ENCODE measurements at places on chromosomes 3 and 15. TPM values are rescaled to one million over a fixed set of nuclear protein-coding genes. Genes with fewer than 3 reads are reported as not detected.

DNA sequence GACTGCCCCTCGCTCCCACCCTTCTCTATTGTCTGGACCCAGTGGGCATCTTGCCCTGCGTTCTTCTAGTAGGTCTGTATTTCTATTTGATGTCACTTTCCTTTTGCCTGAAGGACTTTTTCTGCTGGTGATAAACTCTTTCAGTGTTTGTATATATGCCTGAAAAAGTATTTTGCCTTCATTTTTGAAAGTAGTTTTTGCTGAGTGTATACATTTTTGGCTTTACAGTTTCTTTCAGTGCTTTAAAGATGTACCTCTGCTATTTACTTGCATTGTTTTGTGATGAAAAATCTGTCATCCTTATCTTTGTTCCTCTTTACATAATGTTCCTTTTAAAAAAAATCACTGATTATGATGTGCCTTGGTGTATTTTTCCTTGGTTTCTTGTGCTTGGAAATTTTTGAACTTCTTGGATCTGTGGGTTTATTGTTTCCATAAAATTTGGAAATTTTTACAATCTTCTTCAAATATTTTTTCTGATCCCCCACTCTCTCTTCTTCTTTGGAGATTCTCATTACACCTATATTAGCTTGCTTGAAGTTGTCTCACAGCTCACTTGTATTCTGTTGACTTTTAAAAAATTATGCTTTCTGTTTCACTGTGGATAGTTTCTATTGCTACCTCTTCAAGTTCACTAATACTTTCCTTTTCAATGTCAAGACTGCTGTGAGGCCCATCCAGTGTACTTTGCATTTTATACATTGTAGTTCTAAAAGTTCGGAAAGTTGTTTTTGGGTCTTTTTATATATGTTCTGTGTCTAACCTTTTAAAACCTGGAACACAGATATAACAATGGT, 67.8 kb downstream of the RGMA start:
- no peak for DNase-seq
- H3K4me1 ChIP-seq, result peaks cover 69% of the 10 kb centered on the region
- H3K4me3 ChIP-seq, result no peak overlapping the region
- H3K27ac ChIP-seq, result peak overlapping the region; percentile 67

Gene DOCK3
- total RNA-seq, result 1.9 TPM

- peaks cover 37% of the 10 kb centered on the region for H3K36me3 ChIP-seq
- no peak overlapping the region for H3K4me3 ChIP-seq
- H3K27me3 ChIP-seq, result no peaks in the 10 kb centered on the region
- no peaks in the 10 kb centered on the region for H3K4me1 ChIP-seq
- H3K27ac ChIP-seq, result no peak overlapping the region
Measured at GRCh38 chr3:197974016-197974415, 14.0 kb downstream of the LMLN start.

- DNase-seq, result no peak
- H3K4me3 ChIP-seq, result no peak overlapping the region
- H3K36me3 ChIP-seq, result no peaks in the 10 kb centered on the region
- H3K27me3 ChIP-seq, result peaks cover 14% of the 10 kb centered on the region
- H3K27ac ChIP-seq, result no peak overlapping the region
- H3K4me1 ChIP-seq, result no peaks in the 10 kb centered on the region
Measured at GRCh38 chr15:87608238-87609028, 648.1 kb downstream of the NTRK3 start.

Gene DCLK3
- total RNA-seq, result not detected

GRCh38 chr3:12049675-12050074, 45.5 kb downstream of the SYN2 start:
- no peak overlapping the region for H3K27ac ChIP-seq
- no peak for DNase-seq
- H3K36me3 ChIP-seq, result no peaks in the 10 kb centered on the region
- H3K27me3 ChIP-seq, result peaks cover 10% of the 10 kb centered on the region
- no peak overlapping the region for H3K4me3 ChIP-seq

Gene SPATA12
- total RNA-seq, result not detected

DNA sequence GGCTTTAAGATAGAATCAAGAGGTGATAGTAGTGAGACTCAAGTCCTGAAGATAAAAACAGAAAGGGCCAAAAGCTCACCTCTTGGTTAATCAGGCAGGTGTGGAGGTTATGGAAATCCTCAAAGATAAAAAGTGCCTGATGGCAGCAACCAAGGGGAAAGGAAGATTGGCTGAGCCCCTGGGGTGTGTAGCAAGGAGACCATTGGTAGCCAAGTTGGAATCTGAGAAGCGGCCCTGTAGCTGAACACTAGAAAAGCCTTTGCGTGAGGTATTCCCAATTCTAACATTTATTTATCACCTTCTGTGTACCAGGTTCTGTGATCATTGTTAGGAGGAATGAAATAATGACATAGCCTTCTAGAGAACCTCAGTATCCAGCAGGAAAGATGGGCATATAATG, 98.9 kb downstream of the ZNF609 start:
- DNase-seq, result no peak
- H3K27ac ChIP-seq, result peak overlapping the region; percentile 33
- no peaks in the 10 kb centered on the region for H3K36me3 ChIP-seq
- peaks cover 30% of the 10 kb centered on the region for H3K4me1 ChIP-seq

DNA sequence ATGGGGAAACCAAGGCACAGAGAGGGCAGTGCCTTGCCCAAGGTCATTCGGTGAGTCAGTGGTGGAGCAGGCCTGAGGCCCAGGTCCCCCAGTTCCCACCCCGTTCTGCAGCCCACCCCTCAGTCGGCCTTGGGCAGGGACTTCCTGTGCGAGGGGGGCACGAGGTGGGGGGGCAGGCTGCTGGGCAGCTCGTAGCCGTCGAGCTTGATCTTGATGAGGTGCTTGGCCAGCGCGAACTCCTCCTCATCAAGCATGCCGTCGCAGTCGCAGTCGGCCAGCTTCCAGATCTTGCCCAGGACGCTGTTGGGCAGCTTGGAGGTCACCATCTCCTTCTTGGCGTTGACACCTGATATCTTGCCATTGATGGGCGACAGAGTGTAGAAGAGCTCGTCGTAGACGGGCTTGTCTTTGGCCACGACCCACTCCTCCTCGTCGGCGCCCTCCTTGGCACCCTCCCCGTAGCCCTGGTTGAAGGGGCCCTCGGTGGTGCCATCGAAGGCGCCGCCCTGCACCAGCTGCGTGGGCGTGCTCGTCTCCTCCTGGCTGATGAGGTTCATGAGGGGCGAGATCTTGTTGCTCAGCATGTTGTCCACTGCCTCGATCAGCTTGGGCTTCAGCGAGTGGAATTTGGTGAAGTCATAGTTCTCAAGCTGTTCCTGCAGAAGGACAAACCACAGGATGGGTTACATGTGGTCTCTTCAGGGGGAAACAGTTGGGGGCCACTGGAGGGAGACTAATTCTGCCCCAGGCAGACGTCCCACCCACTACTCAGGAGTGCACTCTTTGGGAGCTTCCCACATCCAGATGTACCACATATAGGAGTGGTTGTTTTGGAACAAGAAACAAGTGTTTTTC, 6.9 kb upstream of the SPTBN5 start:
- no peak overlapping the region for H3K27ac ChIP-seq
- H3K4me1 ChIP-seq, result peaks cover 24% of the 10 kb centered on the region
- no peak overlapping the region for H3K4me3 ChIP-seq
- H3K36me3 ChIP-seq, result peaks cover 2% of the 10 kb centered on the region

Gene GOLGA8G
- total RNA-seq, result not detected

- H3K27me3 ChIP-seq, result no peaks in the 10 kb centered on the region
- DNase-seq, result no peak
- H3K4me1 ChIP-seq, result peaks cover 2% of the 10 kb centered on the region
- H3K27ac ChIP-seq, result no peak overlapping the region
Measured at GRCh38 chr3:52190294-52191074, 7.5 kb upstream of the ALAS1 start.

Data from naive thymus-derived CD8-positive, alpha-beta T cell (primary cell).